Chondrocyte (in vitro differentiated cells): ENCODE measurements at places on chromosomes 12 and 14. TPM values are rescaled to one million over a fixed set of nuclear protein-coding genes. Genes with fewer than 3 reads are reported as not detected.

- H3K4me3 ChIP-seq, result no peak overlapping the region
- no peaks in the 10 kb centered on the region for H3K4me1 ChIP-seq
- H3K27ac ChIP-seq, result no peak overlapping the region
- no peak for DNase-seq
- H3K36me3 ChIP-seq, result no peaks in the 10 kb centered on the region
Measured at GRCh38 chr12:115541891-115542421, 735.5 kb downstream of the MED13L start.

DNA sequence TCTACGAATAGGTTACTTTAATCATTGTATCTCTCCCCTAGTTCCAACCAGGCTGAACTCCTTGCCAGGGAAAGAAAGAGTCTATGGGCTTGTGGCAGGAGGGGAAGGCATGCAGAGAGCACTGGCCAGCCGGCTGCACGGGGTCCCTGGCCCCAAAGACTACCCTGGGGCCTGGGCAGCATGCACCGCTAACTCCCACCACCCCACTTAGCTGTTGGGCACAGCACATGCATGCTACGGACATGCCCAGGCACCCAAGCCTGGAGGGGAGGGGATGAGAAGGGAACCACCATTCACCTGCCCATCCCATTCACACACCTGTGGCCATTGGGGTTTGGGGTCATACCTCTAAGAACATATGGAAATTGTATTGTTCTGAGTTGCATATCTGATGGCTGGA, 94.1 kb downstream of the PIK3C2G start:
- no peak overlapping the region for H3K27ac ChIP-seq
- H3K4me3 ChIP-seq, result no peak overlapping the region
- H3K36me3 ChIP-seq, result no peaks in the 10 kb centered on the region

DNA sequence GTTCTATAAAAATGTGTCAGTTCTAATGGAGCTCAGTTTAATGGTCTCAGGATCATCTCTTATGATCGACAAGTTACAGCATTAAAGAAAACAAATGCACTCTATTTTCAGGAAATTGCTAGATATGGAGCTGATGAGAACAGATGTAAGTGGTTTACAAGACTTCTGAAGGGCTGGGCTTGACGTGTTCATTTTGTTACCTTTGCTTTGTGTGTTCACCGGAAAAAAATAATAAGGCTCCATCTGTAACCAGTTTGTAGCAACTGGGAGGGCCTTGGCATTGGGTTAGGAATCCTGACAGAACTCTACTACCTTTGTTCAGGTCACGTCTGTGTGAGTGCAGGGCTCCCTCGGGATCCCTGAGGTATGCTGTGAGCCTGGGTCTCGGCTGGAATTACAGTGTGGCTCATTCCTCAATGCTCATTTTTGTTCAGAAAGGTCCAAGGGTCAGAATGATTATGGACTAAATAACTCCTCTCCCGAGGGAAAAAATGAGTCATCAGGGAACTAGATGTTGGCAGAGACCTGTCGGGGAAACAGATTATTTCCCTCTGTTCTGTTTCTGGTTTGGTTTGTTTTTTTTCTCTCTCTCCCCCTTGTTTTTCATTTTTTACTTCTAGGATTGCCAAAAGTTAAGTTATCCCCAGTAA, 158.0 kb downstream of the SLC5A8 start:
- peak overlapping the region; percentile 83 for H3K27ac ChIP-seq
- H3K27me3 ChIP-seq, result no peaks in the 10 kb centered on the region
- peaks cover 28% of the 10 kb centered on the region for H3K4me1 ChIP-seq
- no peaks in the 10 kb centered on the region for H3K36me3 ChIP-seq

DNA sequence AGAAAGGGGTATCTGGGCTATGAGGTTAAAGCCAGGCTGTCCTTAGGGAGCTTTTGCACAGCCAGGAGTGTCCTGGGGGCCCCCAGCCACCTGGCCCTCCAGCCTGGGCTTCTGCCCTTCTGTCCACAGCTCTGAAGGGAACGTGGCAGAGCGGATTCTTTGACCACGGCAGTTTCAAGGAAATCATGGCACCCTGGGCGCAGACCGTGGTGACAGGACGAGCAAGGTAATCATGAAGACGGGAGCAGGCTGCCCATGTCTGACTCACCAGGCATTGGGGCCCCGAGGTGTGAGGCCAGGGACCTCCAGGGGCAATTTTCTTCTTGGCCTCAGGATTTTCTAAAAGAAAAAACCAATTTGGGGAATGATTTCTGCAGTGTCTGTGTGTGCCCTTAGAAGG, 53.1 kb downstream of the FOXN4 start:
- H3K4me1 ChIP-seq, result no peaks in the 10 kb centered on the region
- H3K27ac ChIP-seq, result no peak overlapping the region
- peaks cover 13% of the 10 kb centered on the region for H3K36me3 ChIP-seq
- H3K27me3 ChIP-seq, result no peaks in the 10 kb centered on the region
- DNase-seq, result no peak

DNA sequence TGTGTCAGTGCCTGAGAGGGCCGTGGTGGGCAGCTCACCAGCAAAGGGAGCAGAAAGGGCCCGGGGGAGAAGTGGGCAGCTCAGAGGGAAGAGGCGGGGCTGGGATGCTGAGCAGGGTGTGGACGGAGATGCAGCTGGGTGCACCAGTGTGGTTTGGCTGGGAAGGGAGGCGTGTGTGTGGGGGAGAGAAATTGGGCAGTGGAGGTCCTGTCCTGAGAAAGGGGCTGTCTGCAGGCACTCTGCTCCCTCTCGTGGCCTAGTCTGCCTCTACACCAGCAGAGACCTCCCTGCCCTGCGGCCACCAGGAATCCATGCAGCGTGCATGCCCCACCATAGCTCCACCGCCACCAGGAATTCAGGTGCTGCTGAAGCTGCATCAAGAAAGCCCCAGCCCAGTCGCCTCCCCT, 6.4 kb downstream of the TMEM121 start:
- H3K27ac ChIP-seq, result no peak overlapping the region
- DNase-seq, result peak; percentile 86
- peaks cover 12% of the 10 kb centered on the region for H3K27me3 ChIP-seq
- no peaks in the 10 kb centered on the region for H3K4me1 ChIP-seq
- H3K36me3 ChIP-seq, result no peaks in the 10 kb centered on the region

DNA sequence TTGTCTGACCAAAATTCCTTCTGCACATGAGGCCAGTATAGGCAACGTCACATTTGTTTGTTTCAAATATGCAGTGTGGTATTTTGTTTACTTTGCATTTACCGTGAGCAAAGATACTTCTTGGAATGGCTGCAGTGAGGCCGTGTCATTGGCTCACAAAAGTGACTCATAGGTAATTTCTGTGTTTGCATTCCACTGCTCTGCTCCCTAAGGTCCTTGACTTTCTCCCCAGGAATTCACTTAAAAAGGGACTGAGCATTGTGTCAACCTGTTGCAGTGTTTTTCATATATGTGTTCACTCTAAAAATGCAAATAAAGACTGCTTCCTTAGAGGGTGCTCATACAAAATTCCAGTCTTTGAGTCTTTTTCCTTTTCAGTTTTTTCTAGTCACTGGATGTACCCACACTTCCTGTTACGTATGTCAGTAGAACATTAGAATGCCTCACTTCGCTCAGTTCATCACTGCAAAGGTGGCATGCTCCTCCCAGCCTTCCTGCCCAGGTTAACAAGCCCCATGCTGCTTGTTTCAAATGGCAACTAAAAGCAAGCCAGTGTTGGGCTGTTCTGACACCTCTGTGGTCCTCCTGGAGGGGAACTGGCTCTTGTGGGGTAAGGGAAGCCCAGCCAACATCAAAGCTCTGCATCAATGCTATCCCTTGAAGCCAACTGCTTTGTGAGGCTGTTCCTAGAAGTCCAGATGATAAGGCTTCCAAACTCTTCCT, 9.1 kb downstream of the C12orf76 start:
- no peak for DNase-seq
- H3K4me3 ChIP-seq, result no peak overlapping the region
- H3K36me3 ChIP-seq, result peaks cover 24% of the 10 kb centered on the region

DNA sequence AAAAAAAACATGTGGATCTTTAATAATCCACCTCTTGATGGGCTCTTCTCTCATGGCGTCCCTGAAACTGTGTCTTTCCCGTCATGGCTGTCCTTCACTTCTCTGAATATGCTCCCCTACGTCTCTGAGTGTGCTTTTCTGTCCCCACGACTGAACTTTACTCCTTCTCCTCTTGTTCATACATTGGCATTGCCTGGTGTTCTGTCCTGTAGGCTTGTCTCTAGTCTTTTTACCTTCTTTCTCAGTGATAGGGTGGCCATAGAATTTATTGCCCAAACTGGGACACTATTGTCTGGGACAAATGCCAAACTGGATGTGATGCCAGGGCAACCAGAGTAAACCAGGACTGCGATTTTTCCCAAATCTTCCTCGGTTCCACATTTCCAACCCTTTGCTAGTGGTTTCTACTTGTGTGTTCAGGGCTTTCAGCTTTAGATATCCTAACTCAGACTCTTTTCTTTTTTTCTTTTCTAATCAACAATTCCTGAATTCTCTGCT, 202.2 kb downstream of the ATP23 start:
- H3K27ac ChIP-seq, result no peak overlapping the region
- peaks cover 5% of the 10 kb centered on the region for H3K36me3 ChIP-seq
- peaks cover 12% of the 10 kb centered on the region for H3K27me3 ChIP-seq
- H3K4me3 ChIP-seq, result no peak overlapping the region

GRCh38 chr12:2897418-2897817, 6.7 kb downstream of the TULP3 start:
- peaks cover 38% of the 10 kb centered on the region for H3K4me1 ChIP-seq
- DNase-seq, result no peak
- no peaks in the 10 kb centered on the region for H3K27me3 ChIP-seq
- no peak overlapping the region for H3K27ac ChIP-seq

DNA sequence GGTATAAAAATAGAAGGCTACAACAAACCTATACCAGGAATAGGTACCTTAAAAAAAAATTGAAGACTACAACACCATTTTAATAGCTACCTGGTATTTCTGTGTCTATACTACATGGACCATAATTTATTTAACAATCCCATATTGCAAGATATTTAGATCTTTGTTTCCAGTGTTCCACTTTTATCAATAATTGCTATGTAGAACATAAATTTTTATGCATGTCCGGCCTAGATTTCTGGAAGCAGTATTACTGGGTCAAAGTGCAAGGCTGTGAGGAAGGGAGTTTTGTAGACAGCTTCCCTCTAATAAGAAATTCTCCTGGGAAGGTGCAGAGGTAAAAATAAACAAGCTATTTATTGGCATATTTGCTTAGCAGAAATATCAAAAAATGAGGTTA, 4.1 kb upstream of the DCAF11 start:
- no peaks in the 10 kb centered on the region for H3K27me3 ChIP-seq
- H3K4me3 ChIP-seq, result no peak overlapping the region
- H3K27ac ChIP-seq, result no peak overlapping the region
- no peaks in the 10 kb centered on the region for H3K36me3 ChIP-seq

DNA sequence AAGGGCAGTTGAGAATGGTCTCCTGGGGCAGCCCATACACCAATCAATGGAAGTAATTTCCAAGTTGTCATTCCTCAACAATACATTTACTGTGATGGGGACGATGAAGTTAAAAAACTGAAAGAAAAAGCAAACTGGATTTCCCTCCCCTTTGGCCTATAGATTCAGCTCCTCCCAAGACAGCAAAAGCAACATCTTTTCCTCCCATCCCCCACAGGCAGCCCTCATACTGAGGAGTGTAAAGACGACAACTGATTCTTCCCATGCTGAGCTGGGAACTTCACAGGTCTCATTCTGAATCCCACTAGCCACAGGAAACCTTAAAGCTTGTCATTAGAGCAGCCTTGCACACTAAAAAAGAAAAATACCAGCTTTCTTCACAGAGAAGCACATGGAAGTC, 48.5 kb downstream of the PITPNM2 start:
- peaks cover 2% of the 10 kb centered on the region for H3K36me3 ChIP-seq
- H3K27me3 ChIP-seq, result no peaks in the 10 kb centered on the region
- H3K4me3 ChIP-seq, result no peak overlapping the region
- H3K4me1 ChIP-seq, result peaks cover 10% of the 10 kb centered on the region
- H3K27ac ChIP-seq, result no peak overlapping the region

- no peak overlapping the region for H3K4me3 ChIP-seq
- no peak overlapping the region for H3K27ac ChIP-seq
- no peaks in the 10 kb centered on the region for H3K27me3 ChIP-seq
- no peak for DNase-seq
- H3K36me3 ChIP-seq, result peaks cover 31% of the 10 kb centered on the region
Measured at GRCh38 chr14:77421201-77421600, 2.1 kb downstream of the NOXRED1 start.

DNA sequence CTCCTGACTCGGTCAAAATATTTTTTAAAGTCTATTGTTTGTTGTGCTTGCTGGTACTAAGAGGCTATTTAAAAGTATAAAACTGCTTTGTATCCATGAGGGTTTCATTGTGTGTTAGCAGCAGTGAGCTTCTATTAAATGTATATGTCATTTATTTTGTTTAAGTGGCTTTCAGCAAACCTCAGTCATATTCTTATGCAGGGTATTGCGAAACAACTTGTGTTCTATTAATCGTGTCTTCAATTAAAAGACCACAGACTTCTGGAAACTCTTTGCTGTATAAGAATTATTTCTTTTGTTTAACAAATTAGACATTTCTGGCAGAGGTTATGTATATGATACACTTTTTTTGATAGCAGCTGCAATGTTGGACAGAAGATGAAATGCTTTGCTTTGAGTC, 6.5 kb downstream of the IAPP start:
- no peaks in the 10 kb centered on the region for H3K4me1 ChIP-seq
- no peak overlapping the region for H3K27ac ChIP-seq
- H3K36me3 ChIP-seq, result no peaks in the 10 kb centered on the region
- peaks cover 3% of the 10 kb centered on the region for H3K27me3 ChIP-seq
- no peak overlapping the region for H3K4me3 ChIP-seq
- no peak for DNase-seq

GRCh38 chr14:101960225-101960624, 4.1 kb upstream of the DYNC1H1 start:
- no peak overlapping the region for H3K27ac ChIP-seq
- no peaks in the 10 kb centered on the region for H3K36me3 ChIP-seq
- peaks cover 31% of the 10 kb centered on the region for H3K4me1 ChIP-seq
- DNase-seq, result no peak
- no peaks in the 10 kb centered on the region for H3K27me3 ChIP-seq

GRCh38 chr12:82866227-82866775, 179.6 kb downstream of the TMTC2 start:
- H3K27ac ChIP-seq, result no peak overlapping the region
- no peaks in the 10 kb centered on the region for H3K36me3 ChIP-seq
- H3K4me1 ChIP-seq, result peaks cover 19% of the 10 kb centered on the region
- DNase-seq, result no peak
- H3K4me3 ChIP-seq, result no peak overlapping the region
- no peaks in the 10 kb centered on the region for H3K27me3 ChIP-seq

DNA sequence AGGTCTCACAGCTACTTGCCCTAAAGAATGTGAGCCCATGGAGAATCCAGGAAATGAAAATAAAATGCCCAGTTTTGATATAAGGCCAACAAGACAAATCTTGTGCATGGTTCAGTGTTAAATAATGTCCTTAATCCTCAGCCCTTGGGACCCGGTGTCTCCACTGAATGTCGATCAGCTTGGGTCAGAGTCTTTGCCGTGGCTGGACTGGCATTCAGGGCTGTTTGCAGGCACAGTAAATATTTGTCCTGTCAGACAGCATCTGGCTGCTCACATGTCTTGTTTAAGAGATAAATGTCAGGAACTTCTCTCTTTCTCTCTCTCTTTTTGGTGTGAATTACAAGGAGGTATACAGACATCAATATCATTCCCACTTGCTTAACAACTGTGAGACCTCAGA, 452.5 kb downstream of the FUT8 start:
- no peaks in the 10 kb centered on the region for H3K4me1 ChIP-seq
- H3K4me3 ChIP-seq, result no peak overlapping the region
- H3K27me3 ChIP-seq, result peaks cover 4% of the 10 kb centered on the region
- no peak for DNase-seq

The CMAS gene
- 26.1 to 28.5 TPM (median 27.0 TPM) in 3 replicates for total RNA-seq

The IRAK3 gene
- total RNA-seq, result 0.97 to 2.0 TPM (median 1.9 TPM) in 3 replicates

The SNRNP35 gene
- total RNA-seq, result 8.2 to 19.3 TPM (median 9.2 TPM) in 3 replicates

The A2M gene
- total RNA-seq, result 8.5 to 40.8 TPM (median 33.9 TPM) in 3 replicates

The IFNG-AS1 gene
- total RNA-seq, result 0.18 to 0.20 TPM in 2 of 3 replicates, not detected in the other

The C12orf50 gene
- total RNA-seq, result 0.31 TPM in 1 of 3 replicates, not detected in the others

The KCNJ8 gene
- 1.1 TPM in 2 of 3 replicates, not detected in the other for total RNA-seq

The CLEC2D gene
- 3.7 to 5.1 TPM (median 4.6 TPM) in 3 replicates for total RNA-seq

The SLC4A8 gene
- total RNA-seq, result 2.4 to 5.4 TPM (median 2.7 TPM) in 3 replicates

The SLC5A8 gene
- total RNA-seq, result not detected in 3 replicates

The GLIPR1L1 gene
- total RNA-seq, result not detected in 3 replicates
